AG08395 (cell line): ENCODE measurements at places on chromosomes 4 and X.

DNA sequence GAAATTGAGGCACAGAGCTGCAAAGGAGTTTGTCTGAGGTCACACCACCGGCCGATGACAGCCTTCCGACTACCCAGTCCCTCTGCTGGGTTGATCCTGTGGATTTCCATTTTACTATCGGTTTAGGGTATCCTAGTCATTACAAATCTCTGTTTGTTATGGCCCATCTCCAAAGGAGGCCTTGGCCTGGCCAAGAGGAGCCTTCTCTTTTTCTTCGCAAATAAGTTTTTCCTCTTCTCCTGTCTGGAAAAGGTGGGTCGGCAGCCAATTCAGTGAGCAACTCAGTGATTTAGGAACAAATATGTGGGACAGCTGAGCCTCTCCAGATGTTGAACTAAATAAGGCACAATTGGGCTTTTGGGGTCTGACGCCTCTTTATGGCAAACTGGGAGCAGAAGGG lies 169.2 kb upstream of the RBPJ start:
- DNase-seq: no peak

- peak; percentile 59 for DNase-seq
Measured at GRCh38 chr4:71184195-71184781, 154.5 kb upstream of the SLC4A4 start.

DNA sequence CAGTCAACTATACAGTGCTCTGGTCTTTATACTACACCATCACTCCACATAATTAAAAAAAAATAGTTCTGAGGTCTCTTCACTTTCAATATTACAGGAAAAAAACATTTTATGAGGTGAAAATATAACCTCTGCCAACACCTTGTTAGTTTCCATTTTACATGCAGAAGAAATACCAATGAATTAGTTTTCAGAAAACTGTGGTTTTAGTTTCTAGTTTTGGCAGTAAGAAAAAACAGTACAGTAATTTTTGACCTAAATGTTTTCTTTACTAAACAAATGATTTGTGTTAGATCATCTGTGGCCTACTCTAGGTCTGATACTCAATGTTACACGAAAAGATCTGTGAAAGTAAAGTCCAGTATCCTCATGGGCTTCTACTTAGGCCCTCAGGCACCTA lies 10.0 kb downstream of the SULT1E1 start:
- no peak for DNase-seq

GRCh38 chr4:184664445-184665210 lies 15.1 kb downstream of the PRIMPOL start:
- DNase-seq: peak; percentile 48

- no peak for DNase-seq
Measured at GRCh38 chrX:35251226-35251625, 308.6 kb downstream of the FAM47B start.

DNA sequence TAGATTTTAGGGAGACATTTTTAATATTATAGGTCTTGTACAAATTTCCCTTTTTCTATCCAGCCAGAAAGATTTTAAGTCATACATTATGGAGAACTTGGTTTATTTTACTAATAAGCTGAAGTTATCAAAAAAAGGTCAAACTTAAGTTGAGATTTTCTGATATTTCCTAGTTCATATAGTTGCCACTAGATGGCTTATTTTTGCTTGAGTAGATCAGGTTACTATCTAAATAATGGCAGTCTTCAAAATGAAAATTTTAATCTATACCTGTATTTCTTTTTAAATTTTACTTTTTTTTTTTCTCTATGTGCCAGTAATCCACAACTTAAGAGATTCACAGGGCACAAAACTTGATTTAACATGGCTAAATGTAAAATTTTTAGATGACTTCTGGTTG lies 52.3 kb downstream of the USP9X start:
- DNase-seq: peak; percentile 10

GRCh38 chr4:48329976-48330375 lies 11.4 kb upstream of the SLAIN2 start:
- DNase-seq: peak; percentile 75

- DNase-seq: peak; percentile 33
Measured at GRCh38 chr4:84258905-84259830, 239.9 kb downstream of the NKX6-1 start.

GRCh38 chr4:27140486-27140885 lies 279.8 kb downstream of the STIM2 start:
- DNase-seq: no peak

GRCh38 chr4:45944000-45944399 lies 179.9 kb downstream of the GABRG1 start:
- no peak for DNase-seq

GRCh38 chr4:24770032-24770584 lies 25.3 kb upstream of the SOD3 start:
- peak; percentile 66 for DNase-seq

GRCh38 chr4:830601-831482 lies 4.9 kb upstream of the CPLX1 start:
- DNase-seq: no peak

DNA sequence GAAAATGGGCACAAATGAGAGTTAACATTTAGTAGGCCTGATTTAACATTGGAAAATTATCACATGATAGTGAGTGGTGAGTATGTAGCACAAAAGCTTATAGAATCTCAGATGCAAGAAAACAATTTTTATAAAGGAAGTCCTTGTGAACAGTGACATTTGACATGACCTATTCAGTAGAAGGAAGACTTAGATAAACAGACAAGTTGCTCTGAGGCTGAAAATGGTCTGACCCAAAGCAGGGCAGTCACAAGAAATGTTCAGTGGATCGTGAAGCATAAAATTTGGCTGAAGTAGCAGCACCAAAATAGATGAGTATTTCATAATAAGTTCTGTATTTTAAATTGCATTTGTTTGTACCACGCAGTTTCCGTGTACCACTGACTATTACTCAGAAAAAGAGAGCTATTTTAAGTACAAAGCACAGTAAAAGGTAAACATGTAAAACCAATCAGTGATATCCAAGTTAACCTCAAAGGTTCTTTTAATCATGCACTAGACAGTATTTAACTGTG lies 605.7 kb upstream of the PABPC4L start:
- no peak for DNase-seq

DNA sequence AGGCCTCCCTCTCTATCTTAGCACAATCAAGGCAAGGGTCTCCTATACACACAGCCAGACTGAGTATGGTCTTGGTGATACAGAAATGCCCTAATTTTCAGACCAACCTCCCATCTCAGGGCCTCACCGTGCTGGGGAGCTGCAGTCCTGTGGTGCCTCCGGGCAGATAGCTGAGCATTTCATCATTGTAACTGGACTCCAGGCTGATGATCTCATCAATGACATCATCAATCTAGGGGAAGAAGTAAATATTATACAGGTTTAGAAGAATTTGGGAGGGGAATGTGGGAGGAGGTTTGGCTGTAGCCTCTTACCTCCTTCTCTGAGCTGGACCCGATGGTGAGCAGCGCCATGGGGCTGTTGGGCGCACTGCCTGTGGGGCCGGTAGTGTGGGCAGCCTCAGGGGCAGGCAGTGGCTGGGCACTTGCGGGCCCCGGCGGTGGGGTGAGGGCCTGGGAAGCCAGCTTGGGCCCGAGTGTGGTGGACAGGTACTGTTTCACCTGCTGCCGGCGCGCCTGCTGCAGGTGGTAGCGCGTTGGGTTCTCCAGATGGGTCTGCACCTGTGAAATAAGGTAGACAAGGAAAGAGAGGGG lies 5.2 kb downstream of the TFE3 start:
- DNase-seq: no peak

GRCh38 chr4:120915336-120915735 lies 7.2 kb downstream of the PRDM5 start:
- no peak for DNase-seq

- DNase-seq: no peak
Measured at GRCh38 chr4:94570558-94570957, 118.8 kb downstream of the PDLIM5 start.

DNA sequence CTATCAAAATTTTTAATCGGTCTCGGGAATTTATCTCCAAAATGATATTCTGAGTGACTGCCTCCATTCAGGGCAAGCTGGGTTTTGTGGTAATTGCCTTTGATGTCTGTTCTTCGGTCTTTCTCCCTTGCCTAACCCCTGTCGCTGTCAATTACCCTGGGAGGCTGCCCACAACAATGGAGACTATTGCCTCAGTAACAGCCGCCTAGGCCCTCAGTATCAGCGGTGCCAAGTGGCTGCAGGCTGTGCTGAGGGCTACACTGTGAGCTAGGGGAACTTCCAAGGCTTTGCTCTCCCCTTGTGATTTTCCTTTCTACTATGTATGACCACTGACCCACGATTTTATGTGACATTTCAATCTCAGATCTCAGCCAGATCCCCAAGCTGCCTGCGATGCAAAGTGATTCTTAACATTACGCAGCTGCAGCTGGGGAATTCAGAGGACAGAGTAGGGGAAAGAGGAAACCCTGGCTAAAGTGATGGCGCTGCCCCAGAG lies 36.3 kb upstream of the REST start:
- DNase-seq: peak; percentile 24

- peak; percentile 90 for DNase-seq
Measured at GRCh38 chr4:56958111-56958517, 19.3 kb downstream of the NOA1 start.

DNA sequence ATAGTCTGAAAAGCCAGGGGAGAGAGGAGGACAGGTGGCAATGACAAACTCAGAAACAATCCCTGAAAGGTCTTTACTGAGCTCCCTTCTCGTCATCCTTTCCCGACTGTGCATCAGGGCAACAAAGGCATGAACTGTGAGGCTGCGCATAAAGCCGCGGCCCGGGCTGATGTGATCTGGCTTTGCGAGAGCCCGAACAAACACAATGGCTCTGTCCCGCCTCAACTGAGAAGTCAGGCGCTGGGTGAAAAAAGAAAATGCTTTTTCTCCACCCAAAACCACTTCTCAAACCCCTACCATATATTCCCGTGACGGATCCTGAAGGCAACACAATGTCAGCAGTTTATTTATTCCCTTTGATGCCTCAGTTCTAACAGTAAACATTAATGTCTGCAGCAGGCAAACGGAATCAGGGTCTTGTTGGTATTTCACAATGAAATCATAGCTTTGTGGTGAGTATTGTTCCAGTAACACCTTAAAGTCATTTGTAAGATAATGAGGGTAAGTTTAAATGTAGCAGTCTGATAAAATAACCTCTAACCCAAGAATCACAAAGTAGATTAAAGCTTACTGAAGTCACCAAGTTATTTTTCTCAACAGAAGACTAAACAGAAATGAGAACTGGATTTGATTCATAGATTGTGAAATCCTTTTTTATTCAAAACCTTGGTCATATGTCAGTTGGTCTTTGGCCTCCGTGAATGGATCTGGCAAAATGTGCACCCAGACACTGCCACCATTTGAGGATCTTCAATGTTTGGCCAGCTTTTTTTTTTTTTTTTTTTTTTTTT lies 67.4 kb downstream of the APBB2 start:
- DNase-seq: peak; percentile 60

- DNase-seq: no peak
Measured at GRCh38 chr4:35643661-35644060, 600.7 kb downstream of the ARAP2 start.

DNA sequence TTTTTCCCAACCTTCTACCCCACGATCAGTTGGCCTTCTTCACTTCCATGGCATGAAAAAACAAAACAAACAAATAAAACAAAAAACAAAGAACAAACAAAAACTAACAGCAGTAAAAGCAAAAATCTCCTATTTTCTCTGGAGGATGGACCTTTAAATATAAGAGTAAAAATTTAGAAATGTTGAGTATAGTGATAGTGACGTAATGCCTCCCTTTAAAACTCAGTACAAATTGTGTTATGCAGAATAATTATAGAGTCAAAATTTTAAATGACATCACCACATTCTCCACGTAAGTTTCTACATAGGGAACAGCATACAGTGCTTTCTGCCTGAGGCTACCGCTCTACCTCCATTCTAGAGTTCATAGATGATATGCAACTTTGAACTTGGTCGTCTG lies 2156.4 kb downstream of the PCDH7 start:
- no peak for DNase-seq

DNA sequence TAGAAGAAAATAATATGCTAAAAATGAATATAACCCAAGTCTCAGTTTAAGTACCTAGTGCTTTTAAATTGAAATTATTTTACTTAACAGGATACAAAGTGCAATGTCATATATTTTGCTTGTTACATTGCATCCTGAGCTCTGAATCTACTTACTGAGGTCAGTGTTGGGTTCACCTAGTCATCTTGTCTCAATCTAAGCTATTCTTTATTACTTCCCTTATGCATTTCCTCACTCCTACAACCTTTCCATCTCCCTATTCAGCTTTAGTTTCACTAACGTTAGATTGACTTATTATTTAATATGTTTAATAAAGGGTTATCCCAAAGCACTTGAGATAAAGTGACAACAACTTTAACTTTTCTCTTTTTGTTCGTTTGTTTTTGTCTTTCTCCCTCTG lies 483.7 kb downstream of the FSTL5 start:
- no peak for DNase-seq

- no peak for DNase-seq
Measured at GRCh38 chr4:75099321-75099720, 166.4 kb downstream of the PARM1 start.

- no peak for DNase-seq
Measured at GRCh38 chrX:11185861-11186260, 74.7 kb downstream of the HCCS start.

- DNase-seq: no peak
Measured at GRCh38 chr4:1736812-1737211, 15.5 kb downstream of the TACC3 start.

DNA sequence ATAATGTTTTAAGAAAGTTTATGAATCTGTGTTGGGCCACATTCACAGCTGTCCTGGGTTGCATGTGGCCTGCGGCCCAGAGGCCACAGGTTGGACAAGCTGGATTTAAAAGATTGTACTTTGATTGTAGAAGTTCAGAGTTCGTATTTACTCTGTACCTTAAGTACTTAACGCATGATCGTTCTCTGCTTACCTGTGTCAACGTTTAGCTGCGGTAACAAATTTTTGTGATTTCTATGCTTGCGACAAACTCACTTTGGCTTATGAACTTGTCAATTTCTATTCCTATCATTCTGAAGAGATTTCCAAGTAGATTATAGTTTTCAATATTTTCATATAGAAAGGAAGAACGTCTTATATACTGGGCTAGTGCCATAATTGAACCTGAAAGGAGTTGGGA lies 285.6 kb downstream of the TENM3 start:
- no peak for DNase-seq

DNA sequence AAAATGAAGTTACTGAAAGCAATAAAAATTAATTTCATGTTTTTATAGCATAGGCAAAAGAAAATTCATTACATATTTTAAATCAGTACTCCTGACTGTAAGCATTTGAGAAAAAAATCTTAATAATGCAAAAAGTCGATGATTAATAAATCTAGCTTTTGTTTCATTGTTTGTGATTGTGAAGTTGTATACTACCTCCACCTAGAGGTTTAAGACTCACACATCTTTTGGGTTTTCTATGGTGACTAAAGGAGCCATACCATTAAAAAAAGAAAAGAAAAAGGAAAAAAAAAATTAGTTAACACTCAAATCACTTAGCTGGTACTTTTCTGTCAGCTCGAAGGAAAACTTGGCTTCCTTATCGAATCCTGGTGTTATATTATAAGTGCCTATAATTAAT lies 2.0 kb downstream of the GABRA2 start:
- no peak for DNase-seq

- DNase-seq: no peak
Measured at GRCh38 chr4:8387615-8388527, 52.7 kb downstream of the ACOX3 start.

GRCh38 chr4:176210101-176210500 lies 14.7 kb upstream of the SPATA4 start:
- DNase-seq: no peak

- DNase-seq: no peak
Measured at GRCh38 chr4:128709268-128709667, 100.2 kb upstream of the JADE1 start.
